Left lung (tissue), 14 donors: ENCODE measurements at places on chromosomes 7 and 10.

GRCh38 chr7:116425647-116426209, 73.8 kb upstream of the CAV2 start:
- no peak for DNase-seq

DNA sequence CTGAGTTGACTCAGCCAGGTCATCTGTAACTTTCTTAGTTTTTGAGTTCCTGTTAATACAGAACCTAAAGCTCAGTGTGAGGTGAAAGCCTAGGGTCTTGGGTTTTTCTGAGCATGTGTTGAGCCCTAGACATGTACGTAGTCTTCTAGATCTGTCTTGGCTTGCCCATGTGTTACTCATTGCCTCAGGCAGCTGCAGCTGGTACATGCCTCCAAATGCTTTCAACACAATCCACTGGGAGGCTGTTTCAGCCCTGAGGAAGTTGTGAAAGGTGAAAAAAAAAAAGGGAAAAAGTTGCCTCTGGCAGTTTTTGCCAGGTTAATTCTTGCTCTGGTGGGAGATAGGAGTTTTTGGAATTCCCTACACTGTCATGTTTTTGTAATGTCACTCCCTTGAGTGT, 134.6 kb downstream of the RNF216 start:
- no peak for DNase-seq

DNA sequence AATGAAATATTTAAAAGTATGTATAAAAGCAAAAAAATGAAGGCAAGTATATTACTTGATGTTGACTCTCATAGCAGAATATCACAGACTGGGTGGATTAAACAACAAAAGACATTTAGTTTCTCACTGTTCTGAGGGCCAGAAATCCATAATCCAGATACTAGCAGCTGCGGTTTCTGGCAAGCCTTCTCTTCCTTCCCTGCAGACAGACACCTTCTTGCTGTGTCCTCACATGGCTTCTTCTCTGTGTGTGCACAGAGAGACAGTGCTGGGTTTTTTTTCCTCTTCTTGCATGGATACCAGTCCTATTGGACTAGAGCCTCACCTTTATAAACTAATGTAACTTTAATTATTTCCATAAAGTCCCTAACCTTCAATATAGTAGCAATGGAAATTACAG, 127.9 kb upstream of the AKR1E2 start:
- peak; percentile 25 for DNase-seq

DNA sequence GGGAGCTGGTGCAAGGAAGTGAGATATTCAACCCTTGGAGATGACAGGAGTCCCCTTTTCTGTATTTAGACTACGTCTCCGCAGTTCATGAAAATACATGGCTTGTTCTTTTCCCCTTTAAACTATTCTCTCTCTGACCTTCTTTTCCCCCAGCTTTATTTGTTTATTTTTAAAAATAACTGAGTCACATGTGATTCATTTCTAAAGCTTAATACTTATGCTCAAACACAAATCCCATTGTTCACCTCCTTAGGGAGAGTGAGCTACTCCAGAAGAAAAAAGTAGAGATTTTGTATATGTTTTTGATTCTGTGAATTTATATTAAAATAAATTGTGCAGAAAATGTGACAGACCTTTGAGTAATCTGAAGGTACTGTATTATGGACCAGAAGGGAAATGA, 35.9 kb upstream of the FZD1 start:
- DNase-seq = no peak

- DNase-seq = peak; percentile 94
Measured at GRCh38 chr10:71748671-71749191, 24.6 kb downstream of the VSIR start.

GRCh38 chr7:8516976-8517375, 83.6 kb downstream of the NXPH1 start:
- no peak for DNase-seq

DNA sequence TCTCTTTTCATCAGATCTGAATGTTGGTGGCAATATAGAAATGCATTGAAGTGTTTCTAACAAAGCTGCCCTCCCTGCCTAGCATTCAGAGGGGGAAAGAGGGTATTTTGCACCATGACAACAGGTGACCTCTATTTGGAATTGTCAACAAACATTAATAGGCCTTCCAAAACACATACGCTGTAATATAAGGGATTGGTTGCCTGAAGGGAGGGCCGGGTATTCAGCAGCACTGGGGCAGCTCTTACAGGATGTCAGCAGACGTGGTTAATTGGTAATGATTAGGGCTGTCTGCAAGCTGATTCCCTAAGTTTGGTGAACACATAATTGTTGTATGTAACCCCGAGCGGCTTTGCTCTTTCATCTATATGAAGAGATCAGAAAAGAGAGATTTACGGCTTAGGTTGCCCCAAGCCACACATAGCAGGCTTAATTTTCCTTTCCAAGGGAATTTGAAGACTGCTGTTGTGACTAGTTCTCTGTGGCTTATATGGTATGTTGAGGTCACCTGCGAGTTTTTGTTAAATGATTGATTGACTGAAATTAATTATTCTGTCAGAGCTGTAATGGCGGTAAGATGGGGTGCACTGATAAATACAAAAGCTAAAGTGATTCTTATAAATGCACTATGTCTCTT, 759.3 kb downstream of the LRMDA start:
- DNase-seq = no peak

- peak; percentile 25 for DNase-seq
Measured at GRCh38 chr10:104117839-104118323, 4.1 kb upstream of the SFR1 start.

DNA sequence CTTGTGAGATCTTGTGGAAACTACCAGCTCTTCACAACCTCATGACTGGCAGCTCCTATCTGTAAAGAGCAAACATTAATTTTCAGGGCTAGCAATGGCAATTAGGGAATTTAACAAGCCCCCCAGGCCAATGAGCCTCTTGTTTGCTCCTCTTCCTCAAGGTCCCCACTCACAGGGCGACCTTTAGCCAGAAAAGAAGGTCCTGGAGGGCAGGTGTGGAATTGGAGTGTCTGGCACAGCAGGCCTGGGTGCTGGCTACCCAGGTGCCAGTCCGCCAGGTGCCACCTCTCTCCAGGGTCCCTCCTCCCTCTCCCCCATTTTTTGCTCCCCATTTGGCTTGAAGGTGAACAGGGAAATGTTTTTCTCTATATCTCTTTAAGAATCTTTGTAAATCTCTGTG, 1.9 kb upstream of the CEP55 start:
- no peak for DNase-seq

DNA sequence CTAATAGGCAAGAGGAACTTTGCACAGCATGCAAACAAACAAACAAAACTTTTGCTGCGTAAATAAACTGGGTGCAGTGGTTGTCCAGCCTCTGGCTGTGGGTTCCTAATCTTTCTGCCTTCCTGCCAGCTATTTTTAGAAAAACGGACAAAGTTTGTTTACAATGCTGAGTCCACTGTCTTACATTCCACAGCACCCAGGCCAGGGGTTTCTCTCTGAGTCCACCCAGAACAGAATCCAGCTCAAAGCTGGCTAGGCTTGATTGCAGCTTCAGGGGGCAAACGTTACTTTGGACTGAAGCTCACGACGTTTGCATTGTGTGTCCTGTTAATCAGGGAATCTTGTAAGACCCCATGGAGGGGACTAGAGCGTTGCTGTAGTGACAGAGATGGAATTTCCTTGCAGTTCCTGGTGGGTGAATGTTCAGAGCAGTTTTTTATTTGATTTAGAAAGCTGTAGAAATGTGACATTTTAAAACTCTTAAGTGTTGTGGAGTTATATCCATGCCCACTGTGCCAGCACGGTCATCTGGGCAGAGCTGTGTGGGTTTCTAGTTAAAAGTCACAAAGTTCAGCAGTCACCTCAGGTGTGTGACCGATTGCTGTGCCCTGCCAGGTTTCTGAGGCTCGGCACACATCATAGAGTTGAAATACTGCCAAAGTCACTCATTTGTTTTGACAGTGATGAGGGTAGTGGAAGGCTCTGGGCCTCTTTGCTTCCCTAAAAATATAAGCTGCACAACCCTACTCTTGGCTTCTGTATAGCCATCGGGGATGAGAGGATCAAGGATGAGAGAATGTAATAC, 247.0 kb downstream of the STK31 start:
- no peak for DNase-seq

- peak; percentile 55 for DNase-seq
Measured at GRCh38 chr7:114086914-114087652, 168.3 kb upstream of the PPP1R3A start.
